ENCODE measurements at places on chromosomes 5 and 9.
A peak's percentile ranks its signal among the peaks of the same experiment; 100 is the strongest.

DNA sequence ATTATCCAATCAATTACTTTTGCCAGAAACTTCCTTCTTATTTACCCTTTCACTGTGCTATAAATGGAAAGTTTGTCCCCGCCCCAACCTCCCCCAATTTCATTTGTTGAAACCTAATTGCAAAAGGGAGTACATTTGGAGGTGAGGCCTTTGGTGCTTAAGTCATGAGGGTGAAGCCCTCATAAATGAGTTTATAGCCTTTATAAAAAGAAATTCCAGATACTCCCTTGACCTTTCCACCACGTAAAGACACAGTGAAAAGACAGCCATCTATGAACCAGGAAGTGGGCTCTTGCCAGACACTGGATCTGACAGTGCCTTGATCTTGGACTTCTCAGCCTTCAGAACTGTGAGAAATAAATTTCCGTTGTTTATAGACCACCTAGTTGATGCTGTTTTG is 82.3 kb downstream of the NUDT12 start:
- no peak for DNase-seq

DNA sequence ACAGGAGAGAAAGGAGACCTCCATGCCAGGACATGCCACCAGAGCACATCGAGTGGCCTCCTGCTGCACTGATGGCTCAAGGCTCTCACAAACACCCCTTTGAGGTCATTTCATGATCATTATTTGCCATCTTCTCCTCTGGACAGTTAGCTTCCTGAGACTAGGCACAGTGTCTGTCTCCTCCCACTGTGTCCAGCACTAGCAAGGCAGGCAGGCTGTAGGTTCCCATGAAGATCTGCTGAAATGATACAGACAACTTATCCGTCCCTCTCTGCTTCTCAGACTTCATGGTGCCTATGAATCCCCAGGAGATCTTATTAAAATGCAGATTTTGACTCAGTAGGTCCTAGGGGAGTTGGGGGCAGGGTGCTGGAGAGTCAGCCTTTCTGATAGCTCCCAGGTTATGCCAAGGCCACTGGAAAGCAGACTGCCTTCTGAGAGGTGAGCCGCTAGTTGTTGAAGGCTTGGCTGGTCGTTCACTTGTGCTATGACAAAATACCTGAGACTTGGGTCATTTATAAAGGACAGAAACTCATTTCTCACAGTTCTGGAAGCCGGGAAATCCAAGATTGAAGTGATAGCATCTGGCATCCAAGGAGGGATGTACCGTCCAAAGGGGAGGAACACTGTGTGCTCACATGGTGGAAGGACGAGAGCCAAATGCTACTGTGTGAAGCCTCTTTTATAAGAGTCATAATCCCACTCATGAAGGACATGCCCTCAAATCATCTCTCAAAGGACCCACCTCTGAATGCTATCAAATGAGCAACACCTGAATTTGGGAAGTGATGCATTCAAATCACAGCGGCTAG is 183.4 kb downstream of the SPOCK1 start:
- no peak for DNase-seq

DNA sequence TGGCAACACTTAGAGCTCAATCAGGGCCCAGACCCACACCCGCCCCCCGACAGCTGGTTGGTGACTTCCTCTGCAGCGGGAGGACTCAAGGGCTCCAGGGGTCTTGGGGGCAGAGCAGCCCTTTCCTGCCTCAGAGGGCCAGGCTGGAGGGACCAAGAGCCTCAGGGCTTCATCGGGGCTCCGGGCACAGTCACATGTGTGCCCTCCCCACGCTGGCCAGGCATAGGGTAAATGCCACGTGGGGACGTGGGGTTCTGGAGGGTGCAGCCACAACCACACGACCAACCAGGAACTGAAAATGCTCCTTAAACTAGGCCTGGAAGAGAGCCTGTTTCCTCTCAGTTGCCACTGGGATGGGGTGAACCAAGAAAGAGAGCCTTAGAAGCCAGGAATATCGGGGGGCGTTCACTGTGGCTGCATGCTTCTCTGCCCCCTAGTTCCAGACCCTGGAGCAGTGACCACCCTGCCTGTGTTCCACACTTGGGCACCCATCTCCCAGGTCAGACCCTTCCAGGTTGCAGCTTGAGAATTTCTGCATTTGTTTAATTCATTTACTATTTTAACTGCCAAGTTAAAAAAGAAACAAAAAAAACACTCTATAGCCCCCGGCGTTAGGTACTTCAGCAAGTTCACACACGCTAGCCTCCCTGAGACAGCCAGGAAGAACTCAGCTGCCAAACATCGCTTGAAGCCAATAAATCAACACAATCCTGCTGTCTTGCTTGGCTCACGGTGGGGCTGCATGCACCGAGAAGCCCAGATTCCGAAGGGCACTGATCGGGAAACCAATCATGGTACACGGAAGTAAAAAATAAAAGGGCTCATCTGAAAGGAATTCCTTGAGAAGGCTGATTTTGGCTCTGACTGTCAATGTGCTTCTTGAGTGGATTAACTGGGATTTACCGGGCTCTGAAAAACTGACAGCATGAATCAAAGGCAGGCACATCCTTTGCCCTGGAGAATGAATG is 56.1 kb upstream of the PHYKPL start:
- DNase-seq = no peak

GRCh38 chr5:165508286-165508685 is 2002.9 kb downstream of the MAT2B start:
- DNase-seq = no peak

DNA sequence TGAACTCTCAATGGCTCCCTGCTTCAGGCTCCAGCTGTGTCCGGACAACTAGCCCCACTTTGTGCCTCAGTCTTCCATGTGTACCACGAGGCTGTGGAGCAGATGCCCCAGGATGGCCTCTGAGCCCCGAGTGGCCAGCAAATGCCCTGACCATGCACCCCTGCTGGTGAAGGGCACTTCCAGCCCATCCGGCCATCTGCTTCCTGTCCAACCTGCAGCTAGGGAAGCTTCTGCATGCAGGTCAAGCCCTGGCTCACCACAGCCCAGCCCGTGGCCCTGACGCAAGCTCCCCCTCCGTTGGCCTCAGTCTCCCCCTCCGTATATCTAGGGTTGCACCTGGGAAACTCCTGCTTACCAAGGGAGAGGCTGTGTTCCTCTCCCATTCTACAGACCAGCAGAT is 4.8 kb downstream of the NINJ1 start:
- no peak for DNase-seq

GRCh38 chr9:6502399-6502798 is 89.4 kb downstream of the UHRF2 start:
- peak; percentile 18 for DNase-seq

- no peak for DNase-seq
These were observed 13.8 kb downstream of the DNAJC18 start for GRCh38 chr5:139425497-139425896.

GRCh38 chr9:85430659-85431338 is 311.0 kb downstream of the AGTPBP1 start:
- DNase-seq = no peak

- no peak for DNase-seq
These were observed 1.3 kb downstream of the GADD45G start for GRCh38 chr9:89606049-89606623.

GRCh38 chr5:176391999-176392398 is 3.4 kb downstream of the HIGD2A start:
- no peak for DNase-seq

DNA sequence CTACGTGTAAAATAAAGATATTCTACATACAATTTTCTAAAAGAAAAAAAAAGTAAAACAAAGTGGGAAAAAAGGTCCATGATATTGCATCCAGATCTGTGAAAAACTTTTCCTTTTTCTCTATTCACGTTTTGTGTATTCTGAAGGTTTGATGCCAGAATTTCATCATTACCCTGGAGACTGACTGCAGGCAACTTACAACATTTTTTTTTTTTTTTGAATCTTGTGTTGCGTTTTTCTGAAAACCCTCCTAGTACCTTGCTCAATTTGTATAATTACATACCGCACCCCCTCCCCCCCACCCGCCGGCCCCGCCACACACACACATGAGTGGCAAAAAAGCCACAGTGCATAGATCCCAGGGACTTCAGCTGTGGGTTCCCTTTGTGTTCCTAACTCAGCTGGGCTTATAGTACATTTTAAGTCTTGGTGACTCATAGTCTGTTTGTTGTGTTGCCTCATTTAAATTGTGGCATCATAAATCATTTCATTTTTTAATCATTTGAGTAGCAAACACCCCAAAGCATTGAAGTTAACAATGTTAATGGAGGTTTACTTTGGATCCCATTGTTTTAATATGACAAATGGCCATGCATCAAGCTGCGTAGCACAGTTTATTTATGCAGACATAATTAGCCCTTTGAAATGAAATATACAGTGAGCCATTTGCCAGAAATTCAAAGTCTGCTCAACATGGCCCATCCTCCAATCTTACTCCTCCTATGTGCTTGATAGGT is 36.0 kb downstream of the PRDM6 start:
- DNase-seq = no peak

DNA sequence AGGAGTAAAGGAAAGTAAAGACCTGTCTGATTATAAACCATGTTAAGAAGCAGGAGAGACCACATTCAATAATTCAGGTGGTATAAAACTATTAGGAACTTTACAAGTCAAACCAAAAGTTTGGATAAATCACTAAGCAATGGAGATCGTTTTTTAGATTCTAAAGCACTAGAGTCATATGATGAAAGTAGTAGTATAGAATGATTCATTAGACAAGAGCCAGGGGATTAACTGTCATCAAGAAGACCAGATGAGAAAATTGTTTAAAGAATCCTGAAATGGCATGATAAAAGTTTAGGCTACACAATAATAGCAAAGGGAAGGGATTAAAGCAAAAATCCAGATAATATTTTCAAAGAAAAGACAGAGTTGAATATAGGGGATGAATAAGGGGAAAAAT is 12.9 kb upstream of the CARNMT1 start:
- DNase-seq = no peak

DNA sequence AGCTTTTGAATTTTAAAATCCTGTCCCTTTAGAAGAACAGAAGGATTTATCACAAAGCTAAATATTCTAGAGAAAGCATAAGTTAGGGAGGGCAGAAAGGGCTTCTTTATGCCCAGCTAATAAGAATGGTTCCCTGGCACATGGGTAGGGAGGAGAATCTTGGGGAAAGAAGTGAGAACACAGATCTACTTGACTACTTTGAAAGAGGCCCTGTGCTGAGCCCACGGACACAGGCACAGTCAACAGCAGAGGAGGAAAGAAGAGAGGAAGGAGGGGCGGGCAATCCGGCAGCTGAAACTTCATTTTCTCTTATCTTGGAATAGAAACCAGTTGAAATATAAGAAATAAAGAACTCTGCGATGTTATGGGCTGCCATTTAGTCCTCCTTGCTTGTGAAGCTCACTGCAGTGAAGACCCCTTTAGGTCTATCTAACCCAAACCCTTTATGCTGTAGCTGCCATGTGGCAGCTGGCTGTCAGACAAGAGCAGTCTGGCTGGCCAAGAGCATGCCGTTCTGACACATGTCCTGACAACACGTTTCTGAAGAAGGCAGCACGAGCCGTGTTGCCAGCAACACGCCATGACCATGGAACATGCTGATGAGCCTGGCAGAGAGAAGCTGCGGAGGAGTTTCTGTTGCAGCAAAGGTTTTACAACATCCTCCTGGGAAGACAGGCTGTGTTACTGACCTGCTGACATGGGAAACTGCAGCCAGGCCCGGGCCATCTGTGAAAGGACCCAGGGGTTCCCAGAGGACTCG is 34.2 kb downstream of the ABLIM3 start:
- no peak for DNase-seq

DNA sequence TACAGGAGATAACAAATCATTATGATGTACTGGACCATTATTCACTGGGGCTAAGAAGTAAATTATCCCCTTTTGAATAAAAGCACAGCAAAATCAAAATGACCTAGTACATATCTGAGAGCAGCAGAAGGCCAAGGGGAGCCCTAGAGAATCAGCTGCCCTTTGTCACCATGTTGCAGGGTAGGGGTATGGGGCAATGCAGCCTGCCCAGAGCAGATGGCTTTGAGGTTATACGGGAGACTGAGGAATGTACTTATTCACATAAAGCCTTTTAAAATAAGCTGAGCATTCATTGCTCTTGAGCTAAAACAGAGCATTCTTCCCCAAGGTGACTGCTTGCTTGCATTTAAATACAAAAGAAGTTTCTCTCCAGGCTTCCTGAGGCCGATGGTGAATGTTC is 2.6 kb upstream of the TNFAIP8 start:
- no peak for DNase-seq

- DNase-seq = no peak
These were observed at the start of gene HSPB3 for GRCh38 chr5:54455413-54456157. HSPB3 (plus strand) TSS chr5:54455699; CDS start chr5:54455790, 91 bp downstream.

DNA sequence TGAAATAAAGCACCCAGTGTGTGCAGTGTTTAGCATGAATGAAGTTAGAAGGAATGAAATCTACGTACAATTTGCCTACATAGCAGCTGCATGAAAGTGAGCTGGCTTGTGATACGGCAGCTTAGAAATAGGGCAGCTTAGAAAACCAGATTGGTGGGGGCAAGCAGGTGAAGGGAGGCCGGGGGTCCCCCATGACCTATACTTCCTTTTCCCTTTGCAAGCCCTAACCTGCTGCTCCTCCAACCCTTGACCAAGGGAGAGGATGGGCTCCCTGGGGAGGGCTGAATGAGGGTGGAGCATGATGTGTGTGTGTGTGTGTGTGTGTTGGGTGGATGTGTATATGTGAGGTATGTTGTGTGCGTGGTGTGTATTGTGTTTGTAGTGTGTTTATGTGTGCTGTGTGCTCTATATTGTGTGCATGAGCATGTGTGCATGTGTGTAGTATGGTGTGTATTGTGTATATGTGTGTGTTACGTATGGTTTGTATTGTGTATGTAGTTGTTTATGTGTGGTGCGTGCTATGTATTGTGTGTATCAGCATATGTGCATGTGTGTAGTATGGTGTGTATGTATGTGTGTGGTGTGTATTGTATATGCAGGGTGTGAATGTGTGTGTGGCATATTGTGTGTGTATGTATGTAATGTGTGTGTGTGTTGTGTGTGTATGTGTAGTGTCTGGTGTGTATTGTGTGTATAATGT is 72.1 kb downstream of the TENT4A start:
- DNase-seq = no peak

DNA sequence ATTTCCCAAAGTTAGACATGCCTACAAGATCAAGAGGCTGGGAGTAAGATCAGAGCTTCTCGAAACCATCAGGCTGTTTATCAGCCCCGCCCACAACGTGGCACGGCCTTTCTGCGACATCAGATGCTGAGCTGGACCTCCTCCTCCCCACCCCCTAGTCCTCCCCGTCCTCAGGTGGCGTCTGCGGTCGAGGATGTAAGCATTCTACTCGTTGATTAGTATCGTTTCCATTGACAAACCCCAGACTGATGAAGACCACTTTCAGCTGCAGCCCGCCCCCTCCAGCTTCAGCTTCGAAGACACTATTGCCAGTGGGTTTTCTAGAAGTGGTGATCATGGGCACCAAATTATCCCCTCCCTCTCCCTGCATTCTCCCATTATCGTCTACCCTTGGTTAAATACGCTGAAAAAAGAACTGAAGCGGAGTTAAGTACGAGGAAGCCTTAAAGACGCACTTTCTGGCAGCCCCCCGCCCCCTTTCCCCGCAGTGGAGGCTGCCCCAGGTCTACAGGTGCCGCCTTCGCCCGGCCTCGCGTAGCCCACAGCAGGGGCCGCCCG is 1.1 kb downstream of the PPIC start:
- DNase-seq = peak; percentile 27

GRCh38 chr5:5044247-5044840 is 95.8 kb upstream of the ADAMTS16 start:
- no peak for DNase-seq

Data from Panc1 (cell line).